Cortex of kidney (tissue), 1 donor: ENCODE measurements at places on chromosomes 4 and X.

DNA sequence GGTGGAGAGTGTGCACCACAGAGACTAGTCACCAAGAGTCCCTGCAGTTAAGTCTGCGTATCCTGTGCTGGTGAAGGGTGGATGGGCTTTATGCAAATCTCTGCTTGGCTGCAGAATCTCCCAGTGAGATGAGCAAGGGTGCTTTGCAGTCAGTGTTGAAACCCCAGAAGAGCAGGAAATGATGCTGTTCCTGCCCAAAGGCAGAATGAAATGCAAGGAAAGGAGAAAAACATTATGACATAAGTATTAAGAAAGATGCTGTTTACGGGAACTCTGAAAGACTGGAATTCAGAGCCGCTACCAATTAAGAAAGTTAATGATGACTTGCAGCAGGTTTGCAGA lies 25.4 kb upstream of the ACSL1 start:
- DNase-seq: no peak

DNA sequence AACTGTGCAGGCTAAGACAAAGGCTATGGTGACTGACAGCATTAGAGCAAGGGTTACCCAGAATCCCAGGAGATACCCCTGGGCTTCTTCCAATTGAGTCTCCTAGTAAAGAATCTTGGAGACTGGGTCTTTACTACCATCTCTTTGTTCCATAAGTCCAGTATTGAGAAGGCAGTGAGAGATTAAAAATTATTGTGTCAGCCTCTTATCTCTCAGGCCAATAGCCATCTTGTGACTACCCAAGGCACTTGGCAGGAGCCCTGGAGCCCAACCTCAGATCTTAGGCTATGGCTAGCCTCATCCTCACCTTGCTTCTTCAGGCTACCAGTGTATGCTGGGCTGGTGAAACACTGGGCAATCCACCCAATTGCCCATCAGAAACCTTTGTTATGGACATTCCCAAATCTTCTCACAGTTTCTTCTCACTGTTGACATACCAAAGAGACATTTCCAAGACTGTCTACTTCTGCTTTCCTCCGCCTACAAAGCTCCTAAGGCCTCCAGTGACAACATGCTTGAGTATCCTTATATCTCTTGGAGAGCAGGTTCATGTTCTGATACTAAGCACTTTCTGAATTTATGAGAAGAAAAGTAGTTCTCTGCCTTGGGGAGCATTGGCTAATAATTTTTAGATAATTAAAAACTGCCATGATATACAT lies 76.3 kb upstream of the STIM2 start:
- no peak for DNase-seq

GRCh38 chrX:8783097-8783713 lies 18.0 kb downstream of the FAM9A start:
- DNase-seq: peak; percentile 3

- no peak for DNase-seq
Observed at GRCh38 chrX:76279007-76279406, 106.1 kb downstream of the PBDC1 start.

- DNase-seq: no peak
Observed at GRCh38 chrX:1600406-1601050, 9.1 kb downstream of the AKAP17A start.
